ENCODE measurements at places on chromosomes 1 and 21.

DNA sequence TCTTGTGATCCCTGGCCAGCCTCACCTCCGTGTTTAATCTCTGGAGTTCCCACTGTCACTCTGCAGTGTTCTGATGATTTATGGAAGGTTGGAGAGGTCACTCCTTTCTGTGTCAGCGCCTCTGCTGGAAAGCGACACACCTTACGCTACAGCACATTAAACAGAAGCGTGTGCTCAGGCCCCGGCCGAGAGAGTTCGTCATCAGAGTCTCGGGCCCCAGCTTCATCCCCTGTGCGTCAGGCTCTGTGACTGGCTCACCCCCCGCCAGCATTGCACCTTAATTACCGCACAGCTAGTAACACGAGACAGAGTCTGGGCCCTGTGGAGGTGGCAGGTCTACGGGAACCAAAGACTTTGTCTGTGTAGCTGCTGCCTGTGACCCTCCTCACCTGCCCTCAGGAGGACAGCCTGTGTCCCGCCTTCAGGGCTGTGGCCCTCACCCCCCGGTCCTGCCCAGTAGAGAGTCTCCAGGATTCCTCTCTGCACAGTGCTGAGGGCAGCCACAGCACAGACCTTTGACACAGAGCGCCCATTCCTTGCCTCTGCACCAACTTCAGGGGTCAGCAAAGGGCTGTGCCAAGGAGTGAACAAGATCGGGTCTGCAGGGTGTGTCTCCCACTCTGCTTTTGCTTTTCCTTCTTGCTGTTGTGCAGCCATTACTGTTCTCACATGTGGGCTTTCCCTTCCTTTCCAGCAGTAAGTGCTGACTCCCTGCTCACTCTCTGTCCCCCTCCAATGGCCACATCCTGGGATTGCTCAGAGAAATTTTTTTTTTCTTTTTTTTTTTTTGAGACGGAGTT lies 157.6 kb downstream of the PGBD5 start:
- no peak for DNase-seq

- DNase-seq, result no peak
These were observed 182.1 kb downstream of the MRPL39 start for GRCh38 chr21:25425156-25425555.

DNA sequence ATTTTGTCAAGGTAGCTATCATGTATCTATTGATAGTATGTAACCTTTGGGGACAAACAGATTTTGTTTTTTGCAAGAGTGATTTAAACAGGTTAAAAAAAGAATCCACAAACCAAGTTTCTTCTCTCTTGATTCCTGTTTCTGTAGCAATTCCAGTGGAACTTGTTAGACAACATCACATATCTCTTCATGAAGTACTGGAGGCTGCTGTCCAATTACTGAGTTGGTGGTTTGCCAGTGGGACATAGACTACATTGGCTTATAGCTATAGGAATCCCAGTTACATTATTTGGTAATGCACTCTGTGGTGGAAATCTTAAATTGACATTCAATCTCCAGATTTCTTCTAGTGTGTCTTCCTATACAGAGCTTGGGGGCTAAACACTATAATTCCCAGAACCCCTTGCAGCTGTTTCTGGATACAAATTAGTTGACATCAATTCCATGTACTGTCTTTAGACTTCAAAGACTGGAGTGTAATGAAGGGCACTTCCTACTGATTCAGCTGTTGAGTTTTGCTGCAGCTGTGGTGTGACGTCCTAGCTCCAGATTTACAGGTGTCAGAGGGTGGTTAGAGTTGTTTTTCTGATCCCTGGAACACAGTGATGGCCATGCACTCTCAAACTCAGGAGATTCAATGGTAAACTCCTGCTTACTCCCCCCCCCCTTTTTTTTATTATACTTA lies 29.4 kb upstream of the GCLM start:
- no peak for DNase-seq

- no peak for DNase-seq
These were observed 76.9 kb upstream of the LYST start for GRCh38 chr1:235943581-235944114.

GRCh38 chr1:78104322-78104721 lies 58.6 kb downstream of the GIPC2 start:
- DNase-seq, result no peak
